ENCODE measurements at places on chromosomes 12 and 14.
A peak's percentile ranks its signal among the peaks of the same experiment; 100 is the strongest.

DNA sequence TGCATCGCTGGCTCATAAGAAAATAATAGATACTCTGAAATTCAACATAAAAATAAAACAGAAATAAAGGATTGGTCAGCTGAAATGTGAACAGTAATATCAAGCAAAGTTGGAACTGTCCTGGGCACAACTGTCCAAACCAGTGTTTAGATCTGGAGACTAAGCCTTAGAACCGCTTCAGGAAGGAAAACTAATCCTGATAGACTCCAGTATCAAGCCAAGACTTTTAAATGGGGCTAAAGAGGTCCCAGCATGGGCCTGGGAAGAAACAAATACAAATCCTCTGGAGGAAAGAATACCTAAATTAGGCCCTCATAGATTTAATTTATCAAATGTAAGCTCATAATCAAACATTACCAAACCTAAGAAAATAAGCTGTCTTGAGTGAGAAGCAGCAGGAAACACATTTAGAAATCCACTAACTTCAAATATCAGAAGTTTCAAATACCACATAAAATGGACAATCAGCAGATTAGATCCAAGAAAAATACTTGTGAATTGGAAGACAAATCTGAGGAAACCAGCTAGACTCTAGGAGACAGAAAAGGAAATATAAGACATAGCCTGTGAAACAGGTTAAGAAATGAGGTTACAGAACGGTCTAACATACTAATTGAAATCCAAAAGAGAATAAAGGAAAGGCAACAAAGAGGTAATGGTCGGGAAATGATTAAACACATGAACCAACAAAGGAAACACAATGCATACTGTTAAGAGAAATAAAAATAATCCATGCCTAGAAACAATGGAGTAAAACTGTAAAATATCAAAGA is 27.6 kb downstream of the SCAF11 start:
- no peak for DNase-seq

DNA sequence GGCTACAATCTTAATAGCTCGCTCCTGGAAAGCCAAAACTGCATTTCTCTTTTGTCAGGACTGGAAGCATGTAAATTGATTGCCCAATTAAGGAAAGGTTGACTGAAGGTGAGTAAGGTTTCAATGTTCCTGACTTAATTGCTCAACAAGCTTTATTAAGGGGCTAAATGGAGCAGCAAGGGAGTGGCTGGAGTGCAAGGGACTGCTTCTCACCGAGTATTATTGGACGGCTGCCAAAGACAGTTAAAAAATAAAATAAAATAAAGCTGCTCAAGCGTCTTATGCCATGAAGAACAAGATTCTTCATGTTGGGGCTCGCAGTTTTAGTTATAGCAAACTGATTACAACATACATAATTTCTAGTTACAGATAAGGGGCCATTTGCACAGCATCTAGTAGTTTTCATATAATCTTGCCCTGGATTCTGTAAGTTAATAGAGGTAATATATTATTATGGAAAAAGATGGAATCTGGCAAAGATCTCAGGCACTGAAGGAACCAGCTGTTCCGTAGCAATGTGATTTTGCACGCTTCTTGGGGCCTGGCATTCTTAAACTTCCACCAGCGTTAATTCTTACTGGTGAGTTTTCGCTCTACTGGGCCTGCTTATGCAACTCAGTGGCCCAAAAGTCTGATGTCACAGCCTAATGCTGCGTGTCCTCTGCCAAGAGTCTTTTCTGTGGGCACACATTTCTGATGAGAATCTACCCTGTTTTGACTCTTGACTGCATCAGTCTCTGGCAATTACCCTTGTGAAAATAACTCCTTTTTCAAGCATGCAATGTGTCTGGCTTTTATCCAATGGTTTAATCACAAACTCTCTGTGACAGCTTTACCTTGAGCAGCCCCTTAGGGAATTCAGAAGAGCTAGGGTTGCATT is 108.5 kb downstream of the SLC38A1 start:
- DNase-seq: peak; percentile 92

DNA sequence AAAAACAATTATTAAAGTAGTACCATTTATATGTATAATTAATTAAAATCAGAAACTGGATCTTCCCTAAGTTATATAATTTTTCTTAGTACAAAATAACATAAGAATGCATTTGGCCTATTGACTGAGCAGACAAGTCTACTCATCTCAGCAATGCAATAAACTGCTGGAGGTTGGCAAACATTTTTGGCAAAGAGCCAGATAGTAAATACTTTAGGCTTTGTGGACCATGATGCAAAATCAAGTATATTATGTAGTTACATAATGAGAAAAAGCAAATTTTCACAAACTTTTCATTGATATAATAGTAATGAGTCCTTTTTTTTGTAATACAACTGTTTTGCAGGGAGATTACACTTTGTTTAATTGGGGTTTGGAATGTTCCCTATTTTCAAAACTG is 30.9 kb downstream of the ERGIC2 start:
- DNase-seq: peak; percentile 56

- DNase-seq: no peak
These were observed 18.8 kb downstream of the GNG2 start for GRCh38 chr14:51879170-51879569.

DNA sequence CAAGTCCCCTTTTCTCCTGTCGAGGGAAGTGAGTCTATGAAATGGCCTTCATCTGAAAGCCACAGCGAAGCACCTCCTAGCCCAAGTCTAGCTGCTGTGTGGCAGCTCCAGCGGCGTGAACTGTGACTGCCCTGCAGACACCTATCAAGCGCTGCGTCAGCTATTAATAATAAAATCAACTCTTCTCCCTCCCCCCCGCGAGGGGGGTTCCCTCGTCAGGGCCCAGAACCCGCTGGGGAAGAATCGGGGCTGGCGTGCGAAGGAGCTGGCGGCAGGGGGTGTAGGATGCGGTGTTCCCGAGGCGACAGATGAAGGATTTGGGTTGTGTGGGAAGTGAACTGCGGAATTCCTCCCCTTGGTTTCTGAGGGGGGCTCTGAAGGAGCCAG is 662 bp upstream of the ATP2A2 start:
- no peak for DNase-seq

DNA sequence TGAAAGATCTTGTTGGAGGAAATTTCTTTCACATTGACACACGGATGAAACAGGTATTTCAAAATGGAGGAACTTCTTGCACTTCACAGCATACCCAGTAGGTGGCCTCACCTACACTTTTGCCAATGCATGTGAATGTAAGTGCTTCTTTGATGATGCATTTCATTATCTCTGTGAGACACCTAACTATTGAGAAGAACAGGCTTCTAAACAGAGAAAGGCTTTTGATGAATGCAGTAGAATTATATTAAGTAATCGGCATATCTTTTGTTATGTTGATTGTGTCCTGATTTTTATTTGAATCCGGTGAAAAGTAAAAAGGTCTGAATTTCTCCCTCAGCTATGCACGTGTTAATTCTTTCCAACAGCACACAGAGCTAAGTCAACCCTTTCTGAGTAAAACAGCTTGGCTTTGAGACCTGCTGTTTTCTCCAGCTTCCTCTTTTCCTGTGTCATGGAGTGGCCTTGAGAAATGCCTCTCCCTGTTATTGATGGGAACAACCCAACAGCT is 399.0 kb downstream of the NAV3 start:
- no peak for DNase-seq

DNA sequence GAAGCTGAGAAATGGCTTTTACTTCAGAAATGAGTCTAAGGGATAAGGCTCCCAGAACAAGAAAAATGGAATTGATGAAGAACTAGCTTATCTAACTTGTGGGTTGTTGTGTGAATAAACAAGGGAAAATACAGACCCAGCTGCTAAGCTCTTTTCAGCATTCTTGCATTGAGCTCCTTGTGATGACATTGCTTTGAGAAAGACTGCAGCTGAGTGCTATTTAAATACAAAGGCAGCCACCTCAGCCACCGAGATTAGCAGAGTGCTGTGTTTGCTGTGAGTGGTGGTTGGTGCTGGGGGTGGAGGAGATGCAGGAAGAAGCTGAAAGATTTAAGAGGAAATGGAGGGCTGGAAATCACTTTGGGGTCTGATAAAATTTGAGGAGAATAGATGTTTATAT is 396.0 kb upstream of the PRICKLE1 start:
- DNase-seq: no peak

GRCh38 chr12:66288121-66288520 is 14.2 kb upstream of the HELB start:
- no peak for DNase-seq

DNA sequence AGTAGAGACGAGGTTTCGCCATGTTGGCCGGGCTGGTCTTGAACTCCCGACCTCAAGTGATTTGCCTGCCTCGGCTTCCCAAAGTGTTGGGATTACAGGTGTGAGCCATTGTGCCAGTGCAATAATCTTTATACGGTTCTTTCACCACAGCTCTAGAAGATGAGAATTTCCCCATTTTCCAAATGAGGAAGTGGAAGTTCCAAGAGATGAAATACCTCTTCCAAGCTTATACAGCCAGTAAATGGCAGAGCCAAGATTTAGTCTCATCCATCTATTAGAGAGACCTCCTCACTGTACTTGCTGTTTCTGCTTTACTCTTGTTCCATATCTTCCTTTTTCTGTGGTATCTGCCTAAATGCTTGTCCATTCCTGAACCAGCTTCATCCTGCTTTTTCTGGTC is 3.1 kb upstream of the LMNTD1 start:
- DNase-seq: no peak

DNA sequence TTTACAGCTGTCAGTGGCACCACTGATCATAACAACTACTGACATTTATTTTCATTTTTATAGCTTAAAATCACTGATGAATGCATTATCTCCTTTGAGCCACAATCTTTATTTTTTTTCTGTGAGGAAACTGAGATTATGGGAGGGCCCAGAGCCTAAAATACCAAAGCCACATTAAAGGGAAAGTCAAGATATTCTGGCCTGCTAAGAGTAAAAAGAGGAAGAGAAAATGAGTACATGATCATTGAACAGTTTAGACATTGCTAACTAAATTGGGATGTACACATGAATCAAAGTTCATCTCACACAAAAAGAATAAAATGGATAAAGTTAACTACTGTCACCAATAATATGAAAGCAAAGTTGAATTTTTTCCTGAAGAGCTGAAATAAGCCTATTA is 170.5 kb upstream of the GARIN2 start:
- DNase-seq: no peak

GRCh38 chr12:19409376-19409775 is 29.9 kb upstream of the AEBP2 start:
- no peak for DNase-seq

DNA sequence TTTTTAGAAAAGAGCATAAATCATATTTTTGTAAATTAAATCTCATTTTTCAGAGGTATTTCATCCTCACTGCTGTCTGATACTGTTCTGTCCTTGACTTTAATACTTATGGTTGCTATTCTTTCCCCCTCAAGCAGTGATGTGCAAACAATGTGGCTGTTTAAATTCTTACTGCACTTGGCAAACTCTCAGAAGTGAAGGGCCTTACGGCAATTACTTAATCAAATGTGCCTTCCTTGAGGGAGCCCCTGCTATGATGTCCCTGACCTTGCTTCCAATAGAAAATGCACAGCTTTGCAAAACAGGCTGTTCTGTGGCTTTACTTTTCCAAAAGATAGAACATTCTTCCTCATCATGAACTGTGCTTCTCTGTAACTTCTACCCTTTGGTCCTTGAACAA is 35.2 kb downstream of the UBE3B start:
- DNase-seq: no peak

DNA sequence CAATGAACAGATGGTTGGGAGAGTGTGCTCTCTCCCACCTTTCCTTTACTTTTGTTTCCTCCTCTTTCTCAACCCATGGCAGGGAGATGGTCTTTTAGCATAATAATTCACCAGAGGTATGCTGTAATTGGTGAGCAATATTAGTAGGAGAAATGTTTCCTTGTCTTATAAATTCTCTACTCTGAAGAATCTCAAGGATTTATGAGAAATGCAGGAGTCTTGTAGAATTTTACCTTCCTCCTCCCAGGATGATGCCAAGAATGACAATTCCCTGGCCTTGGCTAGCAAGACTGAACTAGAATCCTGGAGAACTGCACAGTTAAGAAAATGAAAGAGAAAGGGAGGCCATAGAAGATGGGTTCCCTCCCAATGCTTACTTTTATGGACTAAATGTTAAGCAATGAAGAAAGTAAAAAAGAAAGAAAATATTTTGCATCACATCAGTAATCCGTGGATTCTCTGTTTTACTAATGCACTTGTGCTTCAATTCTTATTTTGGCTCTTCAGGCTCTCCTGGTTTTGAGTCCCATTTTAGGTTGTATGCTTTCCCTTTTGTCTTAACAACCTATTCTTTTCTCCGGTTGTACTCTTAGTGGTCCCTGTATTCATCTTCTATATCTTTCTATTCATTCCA is 192.9 kb upstream of the GARIN6 start:
- DNase-seq: no peak

DNA sequence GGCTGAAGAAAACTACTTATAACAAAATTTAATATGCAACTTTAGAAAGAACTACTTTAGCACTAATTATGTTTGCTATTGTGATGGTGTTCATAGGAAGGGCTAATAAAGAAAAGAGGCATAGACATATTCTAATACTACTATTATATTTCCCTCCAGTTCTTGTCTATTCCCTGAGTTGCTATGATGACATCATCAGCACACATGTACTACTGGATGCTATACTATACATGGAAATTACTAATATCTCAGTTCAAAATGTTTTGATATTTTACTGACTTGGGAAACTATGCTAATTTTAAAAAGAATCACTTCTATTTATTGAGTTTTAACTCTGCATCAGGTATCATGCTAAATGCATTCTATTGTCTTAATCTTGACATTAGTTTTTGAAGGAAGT is 101.6 kb downstream of the EPS8 start:
- DNase-seq: no peak

- DNase-seq: no peak
These were observed 5.9 kb downstream of the ZBTB42 start for GRCh38 chr14:104806625-104807465.

Measured in NCI-H446 treated with DMSO at 0.1 percent for 48 hours (cell line).